ENCODE measurements at places on chromosomes 3 and 15. TPM values are rescaled to one million over a fixed set of nuclear protein-coding genes. Genes with fewer than 3 reads are reported as not detected.

- DNase-seq: no peak
Observed at GRCh38 chr3:10419637-10420232, 85.7 kb downstream of the ATP2B2 start.

Gene IL16
- total RNA-seq: 2.7 TPM

DNA sequence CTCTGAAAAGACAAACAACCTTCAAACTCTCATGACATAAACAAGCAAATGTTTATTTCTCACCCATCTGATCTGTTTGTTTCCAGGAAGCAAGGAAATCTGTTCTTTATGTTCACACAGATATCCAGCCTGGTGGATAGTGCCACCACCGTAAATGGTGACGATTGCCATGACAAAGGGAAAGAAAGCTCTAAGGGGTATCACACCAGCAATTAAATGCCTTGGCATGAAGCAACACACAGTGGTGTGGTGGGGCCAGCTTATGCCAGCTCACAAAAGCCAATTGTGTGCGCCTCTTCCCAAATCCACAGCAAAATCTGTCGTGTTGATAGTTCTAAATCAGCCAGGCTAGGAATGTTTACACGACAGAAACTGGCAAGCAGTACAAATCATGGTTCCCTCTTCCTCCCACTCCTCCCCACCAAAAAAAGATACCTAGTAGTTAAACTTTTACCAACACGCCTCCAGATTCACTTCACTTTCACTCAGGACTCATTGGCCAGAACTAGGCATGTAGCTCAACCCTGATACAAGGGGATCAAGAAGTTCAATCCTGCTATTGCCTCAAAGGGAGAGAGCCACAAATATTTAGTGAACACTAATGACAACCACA lies 189.2 kb upstream of the SLCO3A1 start:
- no peak for DNase-seq

DNA sequence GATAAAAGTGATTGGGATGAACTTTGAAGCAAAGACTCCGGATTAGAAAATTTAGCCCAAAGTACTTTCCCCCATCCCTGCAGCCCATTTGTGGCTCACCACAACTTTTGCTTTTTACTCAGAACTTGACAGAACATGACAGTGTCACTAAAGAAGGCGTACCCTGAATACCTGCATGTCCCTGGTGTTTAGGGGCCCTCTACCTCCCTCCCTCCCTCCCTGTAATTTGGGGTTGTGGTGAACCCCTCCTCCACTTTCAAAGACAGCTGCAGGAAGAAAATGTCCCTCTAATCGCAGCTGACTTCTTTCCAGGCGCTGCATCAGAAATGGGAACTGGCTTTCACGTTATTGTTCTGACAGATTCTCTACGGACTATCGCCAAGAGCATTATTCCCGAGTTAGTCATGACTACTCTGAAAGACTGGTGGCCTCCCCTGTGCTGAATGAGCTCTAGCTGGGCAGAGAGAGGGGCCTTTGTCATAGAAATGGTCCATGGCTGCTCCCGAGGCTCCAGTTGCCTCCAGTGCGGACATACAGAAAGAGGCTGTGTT lies 93.2 kb upstream of the ARHGEF3 start:
- DNase-seq: no peak

- no peak for DNase-seq
Observed at GRCh38 chr15:38477637-38478036, 23.7 kb downstream of the FAM98B start.

Gene MYEF2
- total RNA-seq: 10.2 TPM

GRCh38 chr3:45603226-45603625 lies 8.7 kb downstream of the LIMD1 start:
- DNase-seq: no peak

Gene MEX3B
- total RNA-seq: 47.6 TPM

Gene ATP8B4
- 8.3 TPM for total RNA-seq

DNA sequence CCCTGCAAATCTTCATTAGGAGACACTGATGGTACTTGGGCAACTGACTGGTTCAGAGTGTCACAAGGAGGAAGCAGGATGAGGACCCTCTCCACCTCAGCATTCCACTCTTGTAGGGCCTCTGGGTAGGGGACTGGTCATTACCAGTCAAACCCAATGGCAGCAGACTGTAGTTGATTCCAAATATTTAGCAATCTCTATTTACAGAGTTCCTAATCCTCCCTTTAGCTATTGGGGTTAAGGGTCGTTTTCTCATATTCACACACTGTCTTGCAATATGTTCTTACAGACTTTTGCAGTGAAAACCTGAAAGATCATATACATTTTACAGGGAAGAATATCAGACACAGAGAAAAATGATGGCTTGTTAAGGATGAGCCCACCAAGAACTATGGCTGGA lies 397.7 kb downstream of the GAP43 start:
- DNase-seq: no peak

DNA sequence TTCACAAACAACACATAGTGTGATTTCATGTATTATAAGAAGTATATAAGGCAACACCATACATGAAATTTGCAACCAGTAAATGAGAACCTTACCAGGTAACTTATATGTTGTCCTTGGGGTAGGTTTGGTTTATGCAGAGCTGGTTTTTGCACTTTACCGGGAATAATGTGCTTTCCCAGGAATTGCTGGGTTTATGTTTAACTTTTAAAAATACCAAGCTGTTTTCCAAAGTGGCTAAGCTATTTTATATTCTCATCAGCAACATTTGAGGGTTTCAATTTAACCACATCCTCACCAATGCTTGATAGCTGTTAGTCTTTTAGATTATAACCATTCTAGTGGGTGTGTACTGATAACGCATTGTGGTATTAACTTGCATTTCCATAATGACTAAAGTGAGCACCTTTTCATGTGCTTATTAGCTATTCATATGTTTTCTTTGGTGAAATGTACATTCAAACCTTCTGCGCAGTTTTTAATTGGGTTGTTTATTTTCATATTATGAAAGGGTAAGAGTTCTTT lies 71.6 kb downstream of the KY start:
- DNase-seq: no peak

Gene TM4SF4
- not detected for total RNA-seq

- DNase-seq: no peak
Observed at GRCh38 chr3:129746629-129747028, 140.2 kb upstream of the PLXND1 start.

Gene CTXND1
- not detected for total RNA-seq

Gene C3orf70
- 5.7 TPM for total RNA-seq

Gene UBA5
- 37.5 TPM for total RNA-seq

- DNase-seq: no peak
Observed at GRCh38 chr3:189275852-189276251, 104.1 kb downstream of the TPRG1 start.

DNA sequence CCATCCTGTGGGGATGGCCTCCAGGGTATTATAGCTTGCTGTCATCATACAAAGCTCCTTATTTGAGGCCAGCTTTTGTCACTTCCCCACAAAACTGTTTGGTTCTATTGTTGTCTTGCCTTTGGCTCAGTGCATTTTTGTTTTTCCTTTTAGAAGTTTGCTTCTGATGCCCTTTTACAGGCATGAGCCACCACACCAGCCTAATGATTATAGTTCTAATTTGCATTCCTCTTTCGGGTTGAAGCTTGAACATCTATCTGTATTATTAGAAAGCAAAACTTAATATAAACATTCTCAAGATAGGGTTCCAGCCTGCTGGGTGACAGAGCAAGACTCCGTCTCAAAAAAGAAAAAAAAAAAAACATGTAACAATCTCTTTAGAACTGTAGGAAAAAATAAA lies 39.8 kb downstream of the SMARCC1 start:
- DNase-seq: no peak

- no peak for DNase-seq
Observed at GRCh38 chr3:14222900-14223594, 44.4 kb downstream of the LSM3 start.

Gene MUSTN1
- 14.4 TPM for total RNA-seq

DNA sequence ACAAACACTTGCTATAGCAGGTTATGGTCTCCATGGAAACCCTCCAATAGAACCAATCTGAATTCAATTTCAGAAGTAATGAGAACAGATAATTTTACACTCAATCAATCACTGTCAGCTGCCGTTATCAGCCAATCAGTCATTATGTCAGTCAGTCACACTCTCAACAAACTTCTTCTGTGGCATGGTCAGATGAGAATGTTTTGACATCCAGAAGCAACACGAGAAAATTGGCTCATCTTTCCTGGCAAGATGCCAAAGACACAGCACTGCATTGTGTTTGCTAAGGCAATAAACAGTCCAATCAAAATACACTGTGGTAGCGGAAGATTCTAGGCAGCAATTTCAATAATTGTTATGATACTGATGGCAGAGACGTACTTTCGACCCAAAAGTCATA lies 190.7 kb downstream of the RORA start:
- DNase-seq: no peak

DNA sequence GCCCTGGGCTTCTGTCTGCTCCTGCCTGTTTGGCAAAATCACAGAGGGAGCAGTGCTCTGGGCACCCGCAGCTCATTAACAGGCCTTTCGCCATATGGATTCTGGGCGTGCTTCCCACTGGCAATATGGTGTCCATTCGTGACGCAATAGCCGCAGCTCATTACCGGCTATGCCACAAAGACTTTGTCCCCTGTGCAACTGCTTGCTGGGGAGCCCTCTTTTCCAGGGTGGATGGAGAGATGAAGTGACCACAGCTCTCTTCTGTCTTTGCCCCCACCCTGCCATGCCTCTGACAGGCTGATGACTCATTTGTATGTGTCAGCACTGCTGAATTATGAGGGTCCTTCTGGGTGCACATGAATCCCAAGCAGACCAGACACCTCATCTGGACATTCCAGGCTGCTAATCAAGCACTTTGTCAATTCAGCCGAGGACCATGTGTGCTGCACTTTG lies 214.3 kb upstream of the FEZF2 start:
- no peak for DNase-seq

DNA sequence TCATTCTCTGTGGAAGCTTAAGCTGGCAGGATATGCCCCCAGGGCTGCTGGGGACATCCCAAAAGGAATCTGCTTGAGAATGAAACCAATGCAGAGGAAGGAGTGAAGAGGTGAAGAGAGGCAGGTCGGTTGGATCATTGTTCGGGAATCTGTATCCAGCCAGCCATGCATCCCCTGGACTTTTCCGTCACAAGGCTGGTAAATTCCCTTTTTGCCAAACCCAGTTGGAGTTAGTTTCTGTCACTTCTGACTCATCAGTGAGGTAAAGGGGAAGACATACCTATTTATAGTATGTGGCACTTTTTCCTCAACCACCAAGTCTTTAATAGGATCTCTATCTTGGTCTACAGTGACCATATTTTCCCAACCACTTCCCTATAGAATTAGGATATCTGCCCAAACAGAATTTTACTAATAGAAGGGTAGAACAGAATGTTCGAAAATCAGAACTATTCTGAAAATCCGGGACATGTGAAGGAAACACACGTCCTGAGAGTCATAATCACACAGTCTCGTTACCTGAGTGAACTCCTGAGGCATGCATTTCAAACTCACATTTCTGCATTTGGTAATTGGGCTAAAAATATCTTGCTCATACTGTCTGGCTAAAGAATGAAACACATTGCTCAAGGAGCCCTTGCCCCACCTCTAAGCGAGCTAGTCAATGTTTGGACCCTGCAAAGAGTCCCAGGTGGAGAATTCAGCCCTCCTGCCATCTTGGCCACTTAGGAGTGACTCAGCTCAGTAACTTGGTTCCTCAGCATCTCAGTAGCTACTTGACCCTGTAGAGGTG lies 289.7 kb upstream of the ADAMTS9 start:
- no peak for DNase-seq

Measured in prostate gland (tissue), 2 donors.